ENCODE measurements at places on chromosomes 7 and 10.

GRCh38 chr7:108724251-108725100 is 154.8 kb downstream of the DNAJB9 start:
- DNase-seq = no peak

DNA sequence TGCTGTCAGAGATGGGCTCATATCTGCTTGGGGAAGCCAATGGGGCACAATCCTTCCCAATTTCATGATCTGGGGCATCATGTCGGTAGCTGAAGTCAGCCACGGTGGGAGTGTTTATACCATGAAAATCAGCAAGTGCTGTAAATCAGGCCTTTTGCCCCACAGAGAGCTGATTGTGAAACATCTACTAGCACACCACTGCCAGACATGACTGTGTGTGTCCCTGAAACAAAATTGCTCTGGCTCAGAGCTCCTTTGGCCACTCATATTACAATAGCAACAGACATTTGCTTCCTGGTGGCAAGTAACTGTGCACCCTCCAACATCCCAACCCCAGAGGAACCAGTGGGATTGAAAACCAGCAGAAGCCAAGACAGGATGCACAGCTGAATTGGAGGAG is 23.7 kb downstream of the GPR26 start:
- no peak for DNase-seq

GRCh38 chr10:2913474-2913873 is 153.9 kb upstream of the PFKP start:
- DNase-seq = peak; percentile 40

DNA sequence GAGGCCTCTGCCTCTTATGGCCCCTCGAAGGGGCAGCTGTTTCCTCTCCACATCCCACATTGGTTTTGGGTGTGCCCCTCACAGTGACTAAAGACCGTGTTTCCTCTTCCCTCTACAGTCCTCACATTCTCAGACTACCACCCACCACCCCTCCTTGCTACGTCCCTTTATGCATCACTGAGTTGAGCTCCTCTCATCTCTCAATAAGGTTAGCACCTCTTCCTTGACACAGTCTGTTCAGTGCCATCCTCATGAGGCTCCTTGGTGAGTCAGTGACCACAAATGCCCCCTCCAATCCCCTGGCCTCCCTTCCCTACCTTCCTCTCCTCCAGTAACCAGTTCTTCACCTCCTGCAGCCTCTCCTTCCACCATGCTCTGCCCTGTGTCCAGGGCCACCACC is 239.1 kb upstream of the MYO3A start:
- no peak for DNase-seq

DNA sequence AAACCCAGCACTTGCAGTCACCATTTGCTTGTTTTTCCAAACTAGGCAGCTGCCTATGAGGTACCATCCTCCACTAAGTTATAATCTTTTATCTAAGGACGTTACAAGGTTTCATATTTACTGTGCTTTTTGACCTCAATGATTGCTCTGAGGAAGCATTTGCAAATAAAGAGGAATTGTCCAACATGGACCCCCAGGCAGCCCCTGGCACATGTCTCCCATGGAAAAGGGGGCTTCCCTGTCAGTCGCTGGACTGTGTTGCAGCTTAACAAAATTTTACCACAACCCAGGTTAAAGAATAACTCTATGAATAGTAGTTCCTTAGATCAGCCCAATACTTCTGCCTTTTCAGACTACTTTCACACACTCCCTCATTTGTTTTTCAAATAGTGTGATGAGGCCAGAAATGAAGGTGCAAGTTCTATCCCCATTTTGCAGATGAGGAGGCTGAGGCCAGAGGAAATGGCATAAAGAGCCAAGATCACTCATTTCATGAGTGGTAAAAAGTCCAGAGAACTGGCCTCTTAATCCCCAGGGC is 52.8 kb upstream of the ZPBP start:
- no peak for DNase-seq

GRCh38 chr7:100040575-100040974 is 9.0 kb upstream of the ZSCAN21 start:
- DNase-seq = no peak

DNA sequence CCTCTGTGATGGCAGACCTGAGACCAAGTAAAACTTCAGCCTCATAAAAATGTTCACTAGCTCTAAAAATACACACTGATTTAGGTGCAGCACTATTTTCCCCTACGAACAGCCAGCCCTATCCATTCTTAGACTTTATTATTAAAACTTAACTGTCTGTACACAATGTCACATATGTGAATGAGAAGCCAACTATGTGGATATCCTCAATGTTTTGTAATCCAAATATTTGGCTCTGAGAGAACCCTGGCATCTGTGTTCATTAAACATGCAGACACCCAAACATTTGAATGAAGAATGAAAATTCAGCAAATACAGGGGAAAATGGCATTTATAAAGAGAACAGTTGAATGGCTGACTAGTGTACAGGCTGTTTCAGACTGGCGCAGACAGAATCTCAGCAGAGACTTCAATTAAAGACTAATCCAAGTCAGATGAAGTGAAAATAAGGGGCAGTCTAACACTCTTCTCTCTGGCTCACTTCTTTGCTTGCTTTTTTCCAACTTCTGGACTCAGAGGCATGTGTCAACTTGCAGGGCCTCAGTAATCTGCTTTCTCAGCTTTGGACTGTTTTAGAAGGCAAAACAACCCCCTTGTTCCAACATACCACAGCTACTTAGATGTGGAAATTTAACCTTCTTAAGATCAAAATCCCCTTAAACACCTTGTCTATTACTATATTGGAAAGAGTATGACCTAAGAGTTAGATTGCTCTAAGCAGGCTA is 47.4 kb upstream of the FAM180A start:
- DNase-seq = no peak

- DNase-seq = no peak
These were observed 164.4 kb downstream of the ZNF365 start for GRCh38 chr10:62538606-62539005.

DNA sequence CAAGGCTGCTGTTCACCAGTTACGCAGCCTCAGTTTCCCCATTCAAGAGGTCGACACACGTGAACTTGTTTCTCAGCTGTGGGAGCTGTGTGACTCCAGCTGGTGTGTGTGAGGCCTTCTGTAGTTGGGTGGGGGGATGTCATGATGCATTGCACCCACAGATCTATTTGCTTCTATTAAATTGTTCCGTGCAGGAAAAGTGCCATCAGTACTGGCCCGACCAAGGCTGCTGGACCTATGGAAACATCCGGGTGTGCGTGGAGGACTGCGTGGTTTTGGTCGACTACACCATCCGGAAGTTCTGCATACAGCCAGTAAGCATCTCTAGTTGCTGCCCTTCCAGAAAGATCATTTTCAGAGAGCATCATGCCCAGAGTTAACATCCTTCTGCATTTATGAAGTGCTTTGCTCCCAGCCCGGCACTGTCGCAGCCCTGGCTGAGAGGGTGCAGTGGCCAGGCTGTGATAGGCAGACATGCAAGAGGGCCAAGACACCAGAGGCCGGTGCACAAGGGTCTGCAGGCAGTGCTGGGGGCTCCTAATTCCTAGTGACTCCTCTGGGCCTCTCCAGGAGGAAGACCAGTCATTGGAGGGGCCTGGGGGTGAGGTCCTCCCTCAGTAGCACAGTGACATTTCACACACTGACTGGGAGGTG is 60.2 kb downstream of the MKI67 start:
- DNase-seq = no peak

DNA sequence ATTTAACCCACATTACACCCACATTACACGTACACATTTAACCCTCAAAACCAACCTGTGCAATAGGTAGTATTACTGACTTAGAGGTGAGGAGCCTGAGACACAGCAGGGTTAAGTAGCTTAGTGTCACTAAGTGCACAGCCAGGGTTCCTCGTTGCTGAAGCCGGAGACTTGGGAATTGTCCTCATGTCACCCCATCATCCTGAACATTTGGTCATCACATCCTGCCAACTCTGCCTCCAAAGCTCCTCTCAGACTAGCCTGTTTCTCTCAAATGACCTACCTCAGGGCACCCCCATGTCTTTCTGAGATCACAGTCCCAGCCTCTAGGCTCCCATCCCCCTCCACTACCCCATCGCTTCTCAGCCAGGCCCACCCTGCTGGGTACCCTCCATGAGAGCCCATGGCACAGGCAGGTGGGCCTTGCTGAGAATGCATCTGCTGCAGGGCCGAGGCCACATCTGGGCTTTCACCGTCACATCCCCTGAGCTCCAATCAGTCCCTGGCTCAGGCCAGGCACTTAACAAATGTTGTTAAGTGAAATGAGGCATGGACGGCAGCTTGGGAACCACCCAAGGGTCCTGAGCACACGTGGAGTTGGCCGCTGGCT is 21.1 kb upstream of the PCBD1 start:
- DNase-seq = no peak

DNA sequence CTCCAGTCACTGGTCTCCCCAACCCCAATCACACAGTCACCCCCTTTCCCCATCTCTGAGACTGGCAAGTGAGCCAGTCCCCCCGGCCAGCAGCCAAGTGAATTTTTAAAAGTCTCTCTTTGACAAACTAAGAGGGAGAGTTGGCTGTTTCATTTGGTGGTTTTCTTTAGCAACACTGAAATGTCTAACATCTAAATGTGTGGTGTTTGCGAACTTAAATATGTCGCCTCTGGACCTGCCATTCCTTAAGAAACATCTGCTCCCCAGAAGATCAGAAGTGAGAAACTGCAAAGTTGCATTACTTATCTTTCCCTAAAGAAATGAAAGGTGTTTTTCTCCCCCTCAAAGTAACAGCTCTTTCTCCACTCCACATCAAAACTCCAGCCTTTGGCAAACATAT is 34.7 kb upstream of the PLXNA4 start:
- DNase-seq = no peak

DNA sequence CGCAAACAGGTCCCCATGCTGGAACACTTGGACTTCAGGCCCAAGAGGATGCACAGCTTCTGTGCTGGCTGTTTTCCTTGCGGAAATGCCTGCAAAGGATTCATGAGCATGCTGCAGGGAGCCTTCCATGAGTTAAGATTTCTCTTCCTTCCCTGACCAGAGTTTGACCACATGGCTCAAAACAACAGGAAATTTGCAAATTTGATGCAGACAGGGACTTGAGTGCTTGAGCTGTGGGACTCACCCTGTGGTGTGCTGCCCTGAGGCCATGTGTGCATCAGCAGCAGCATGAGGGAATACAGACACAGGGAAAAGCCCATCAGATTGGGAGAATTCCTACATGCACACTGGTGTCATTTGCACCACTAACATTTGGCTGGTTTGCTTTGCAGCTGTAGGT is 195.4 kb downstream of the CDC14C start:
- DNase-seq = no peak

- no peak for DNase-seq
These were observed 32.3 kb downstream of the CAMK1D start for GRCh38 chr10:12381536-12382156.

All from femur (tissue), 1 donor.